A549 treated with Hydrocortisone at 1 μM for 4 hours (cell line): ENCODE measurements at places on chromosomes 13 and 19. TPM values are rescaled to one million over a fixed set of nuclear protein-coding genes. Genes with fewer than 3 reads are reported as not detected.

The CABP5 gene
- not detected in 5 replicates for total RNA-seq

The ZNF729 gene
- not detected in 5 replicates for total RNA-seq

The FBXL12 gene
- 13.5 to 14.4 TPM (median 14.1 TPM) in 5 replicates for total RNA-seq

The ZNF69 gene
- total RNA-seq = not detected in 5 replicates
